ENCODE measurements at places on chromosomes 7 and 10.

DNA sequence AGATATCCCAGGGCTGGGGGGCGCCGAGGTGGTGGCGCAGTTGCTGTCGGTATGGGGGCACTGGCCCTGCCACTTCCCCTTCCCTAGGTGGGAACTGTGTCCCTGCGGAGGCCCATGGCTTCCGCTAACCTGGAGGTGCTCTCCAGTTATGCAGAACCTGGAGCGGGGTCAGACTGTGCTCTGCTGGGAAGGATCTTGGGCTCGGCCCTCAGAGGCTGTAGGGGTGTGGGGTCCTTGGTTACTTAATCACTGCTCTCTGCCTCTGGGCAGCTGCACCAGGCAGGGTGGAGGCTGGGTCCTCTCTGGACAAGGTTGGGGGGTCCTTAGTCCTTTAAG lies 2.4 kb downstream of the BRI3 start:
- no peak for DNase-seq

GRCh38 chr10:87658321-87658795 lies 1.3 kb upstream of the PAPSS2 start:
- no peak for DNase-seq

DNA sequence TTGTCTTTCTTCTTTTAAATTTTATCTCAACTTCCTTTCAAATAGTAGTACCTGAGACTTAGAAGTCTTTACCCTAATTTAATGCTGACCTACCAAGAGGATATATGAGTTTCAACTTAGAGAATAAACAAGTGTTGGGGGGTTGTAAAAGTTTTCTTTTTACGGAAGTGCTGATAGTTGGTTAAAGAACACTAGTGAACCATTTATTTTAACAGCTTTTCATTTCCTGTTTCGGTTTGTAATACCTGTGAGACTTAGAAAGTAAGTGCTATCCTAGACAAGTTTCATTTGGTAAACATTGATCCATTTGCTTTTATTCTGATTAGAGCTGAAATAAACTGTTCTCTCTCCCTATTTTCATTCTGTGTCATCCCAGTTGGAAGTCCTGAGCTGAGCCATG lies 683.1 kb upstream of the SORCS1 start:
- DNase-seq: no peak

DNA sequence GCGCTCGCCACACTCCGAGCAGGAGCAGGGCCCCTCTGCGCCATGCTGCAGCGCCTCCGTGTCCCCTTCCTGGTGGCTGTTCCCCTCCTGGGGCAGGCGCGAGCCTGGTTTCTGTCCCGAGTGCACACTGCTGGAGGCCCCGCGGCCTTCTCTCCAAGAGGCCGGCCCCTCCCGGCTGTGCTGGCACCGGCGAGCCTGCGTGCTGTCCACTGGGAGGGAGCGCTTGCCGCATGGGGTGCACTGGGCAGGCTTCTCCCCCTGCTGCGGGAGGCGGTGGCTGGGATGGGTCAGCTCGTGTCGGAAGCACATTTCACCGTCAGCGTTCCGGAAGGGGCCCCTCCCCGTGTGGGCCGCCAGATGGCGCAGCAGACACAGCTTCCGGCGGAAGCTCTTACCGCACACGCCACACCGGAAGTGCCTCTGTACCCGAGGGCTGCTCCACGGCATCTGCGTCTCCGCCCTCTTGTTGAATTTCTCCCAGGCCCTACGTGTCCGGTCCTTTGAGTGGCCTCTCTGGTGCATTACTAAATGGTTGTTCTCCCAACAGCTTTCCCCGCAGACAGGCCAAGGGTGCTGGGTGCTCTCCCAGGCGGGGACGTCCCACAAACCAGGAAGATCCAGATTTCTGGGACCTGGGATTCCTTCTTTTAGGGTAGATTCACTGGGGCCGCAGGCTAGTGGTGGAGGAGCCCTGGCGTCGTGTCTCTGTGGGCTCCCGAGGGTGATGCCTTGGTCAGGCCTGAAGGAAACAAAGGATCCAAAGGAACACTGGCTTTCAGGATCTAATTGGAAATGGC lies 18.7 kb downstream of the ZNF786 start:
- peak; percentile 21 for DNase-seq

- no peak for DNase-seq
Observed at GRCh38 chr10:52566471-52567246, 205.9 kb downstream of the MBL2 start.

GRCh38 chr10:3192856-3193635 lies 20.5 kb upstream of the PITRM1 start:
- DNase-seq: no peak

DNA sequence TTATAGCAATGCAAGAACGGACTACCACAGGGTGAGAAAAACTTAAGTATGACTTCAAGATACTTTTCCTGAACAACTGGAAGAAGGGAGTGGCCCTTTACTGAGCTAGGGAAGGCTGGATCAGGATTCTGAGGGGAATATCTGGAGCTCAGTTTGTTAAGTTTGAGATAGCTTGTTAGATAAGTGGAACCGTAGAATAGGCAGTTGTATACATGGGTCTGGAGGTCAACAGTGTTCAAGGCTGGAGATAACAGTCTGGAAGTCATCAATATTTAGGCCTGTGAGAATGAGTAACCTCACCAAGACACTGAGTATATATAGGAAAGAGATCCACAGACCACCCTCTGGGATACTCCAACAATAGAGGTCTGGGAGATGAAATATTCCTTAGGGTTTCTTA lies 7.2 kb downstream of the PLEKHA1 start:
- DNase-seq: no peak

- no peak for DNase-seq
Observed at GRCh38 chr7:129784437-129784782, 168.3 kb downstream of the UBE2H start.

GRCh38 chr7:45035371-45035770 lies 35.4 kb downstream of the CCM2 start:
- DNase-seq: no peak

GRCh38 chr10:117540640-117541404 lies 1.7 kb upstream of the EMX2 start:
- DNase-seq: no peak

DNA sequence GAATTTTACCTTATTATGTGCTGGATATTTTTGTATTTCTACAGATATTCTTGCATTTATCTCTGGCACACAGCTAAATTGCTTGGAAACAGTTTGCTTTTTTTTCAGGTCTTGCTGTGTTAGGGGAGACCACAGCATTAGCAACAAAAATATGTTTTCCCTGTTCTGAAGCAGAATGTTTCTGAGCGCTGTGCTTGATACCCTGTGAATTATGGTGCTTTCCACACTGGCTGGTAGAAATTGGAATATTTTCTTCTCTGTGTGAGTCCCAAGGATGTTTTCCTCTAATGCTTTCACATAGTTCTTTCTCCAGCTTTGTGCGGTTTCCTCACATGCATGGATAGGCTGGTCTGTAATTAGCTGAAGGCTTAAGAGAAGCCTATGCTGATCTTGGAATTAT lies 651.6 kb upstream of the IGFBP3 start:
- DNase-seq: no peak

GRCh38 chr7:77276120-77276519 lies 76.5 kb upstream of the FGL2 start:
- DNase-seq: no peak
